Pons (tissue), 1 donor: ENCODE measurements at places on chromosomes 2 and 18.

DNA sequence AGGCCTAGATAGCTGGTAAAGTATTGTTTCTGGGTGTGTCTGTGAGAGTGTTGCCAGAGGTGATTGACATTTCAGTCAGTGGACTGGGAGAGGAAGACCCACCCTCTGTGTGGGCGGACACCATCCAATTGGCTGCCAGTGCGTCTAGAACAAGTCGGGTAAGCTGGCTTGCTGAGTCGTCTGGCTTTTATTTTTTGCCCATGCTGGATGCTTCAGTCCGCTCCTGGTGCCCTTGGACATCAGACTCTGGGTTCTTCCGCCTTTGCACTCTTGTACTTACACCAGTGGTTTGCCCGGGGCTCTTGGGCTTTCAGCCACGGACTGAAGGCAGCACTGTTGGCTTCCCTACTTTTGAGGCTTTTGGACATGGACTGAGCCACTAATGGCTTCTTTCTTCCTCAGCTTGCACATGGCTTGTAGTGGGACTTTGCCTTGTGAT lies 24.3 kb downstream of the DIS3L2 start:
- DNase-seq: no peak

DNA sequence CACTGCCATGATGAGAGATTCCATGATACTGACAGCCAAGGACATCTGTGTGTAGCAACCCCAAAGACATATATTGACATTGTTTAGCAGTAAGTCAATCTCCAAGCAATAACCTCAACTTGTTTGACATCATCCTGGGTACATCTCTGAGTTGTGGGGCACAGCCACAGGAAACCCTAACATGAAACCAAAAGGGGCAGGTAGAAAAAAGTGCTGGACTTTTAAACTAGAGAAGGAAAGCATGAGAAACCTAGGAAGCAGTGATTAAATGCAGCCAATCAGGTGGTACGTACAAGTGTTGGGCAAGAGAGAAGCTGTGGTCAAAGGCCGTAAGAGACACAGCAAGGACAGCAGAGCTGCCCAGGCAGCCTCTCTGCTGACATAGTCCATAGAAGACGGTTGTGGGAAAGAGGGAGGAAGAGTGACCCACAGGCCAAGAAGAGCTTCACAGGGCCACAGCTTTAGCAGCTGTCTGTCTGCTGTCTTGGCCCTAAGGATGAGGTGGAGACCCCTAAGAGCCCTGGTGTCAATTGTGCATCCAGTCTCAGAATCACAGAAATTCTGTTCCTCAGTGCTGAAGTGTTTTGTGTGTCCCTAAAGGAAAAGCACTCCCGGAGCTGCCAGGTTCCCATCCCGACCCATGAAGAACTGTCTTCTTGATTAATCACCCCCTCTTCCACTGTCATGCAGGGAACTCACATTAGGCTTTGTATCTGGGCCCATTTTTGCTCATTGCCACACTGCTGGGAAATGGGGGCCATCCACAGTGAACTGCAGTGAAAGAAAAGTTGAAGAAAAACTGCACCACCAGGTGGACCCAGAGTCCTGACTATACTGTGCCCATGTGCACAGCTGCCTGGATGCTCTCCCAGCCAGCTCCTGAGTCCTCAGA lies 25.4 kb upstream of the CHN1 start:
- no peak for DNase-seq

DNA sequence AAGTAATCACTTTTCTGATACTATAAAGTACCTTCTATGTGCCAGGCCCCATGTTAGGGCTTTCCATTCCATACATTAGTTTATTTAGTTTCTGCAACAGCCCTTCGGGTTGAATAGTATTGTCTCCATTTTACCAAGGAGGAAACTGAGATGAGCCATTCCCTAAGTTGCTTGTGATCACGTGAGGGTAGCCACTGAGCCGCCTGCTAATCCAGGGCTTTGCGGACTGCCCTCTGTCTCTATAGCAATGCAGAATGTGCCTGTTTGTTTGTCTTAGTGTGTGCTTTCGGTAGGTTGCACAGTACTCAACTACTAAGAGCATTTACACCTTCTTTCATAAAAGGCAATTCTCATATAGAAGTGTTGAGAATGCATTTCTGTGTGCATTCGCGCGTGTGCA lies 5.0 kb downstream of the EMILIN2 start:
- no peak for DNase-seq

GRCh38 chr18:48953104-48953706 lies 2.4 kb upstream of the SMAD7 start:
- no peak for DNase-seq

- no peak for DNase-seq
These were observed 20.3 kb upstream of the CYP1B1 start for GRCh38 chr2:38095996-38096861.

DNA sequence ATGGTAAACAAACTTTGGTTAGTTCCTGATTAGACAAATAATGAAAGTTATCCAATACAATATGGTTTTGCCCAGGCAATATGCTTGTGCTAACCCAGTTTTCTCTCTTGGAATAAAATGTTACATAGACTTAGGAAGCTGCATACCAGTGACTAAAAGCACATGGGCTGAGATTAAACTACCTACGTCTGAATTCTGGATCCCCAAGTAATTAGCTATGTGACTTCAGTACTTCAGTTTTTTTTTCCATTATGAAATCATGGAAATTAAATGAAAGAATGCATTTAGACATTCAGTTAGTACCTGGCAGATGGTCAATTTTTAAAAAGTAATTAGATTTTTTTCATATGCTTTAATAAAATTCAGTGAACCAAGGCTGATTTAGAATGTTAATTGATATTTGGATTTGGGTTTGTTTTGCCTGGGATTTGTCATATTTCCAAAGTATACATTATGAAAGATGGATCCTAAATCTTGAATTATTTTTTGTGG lies 213.9 kb downstream of the PTH2R start:
- DNase-seq: no peak

DNA sequence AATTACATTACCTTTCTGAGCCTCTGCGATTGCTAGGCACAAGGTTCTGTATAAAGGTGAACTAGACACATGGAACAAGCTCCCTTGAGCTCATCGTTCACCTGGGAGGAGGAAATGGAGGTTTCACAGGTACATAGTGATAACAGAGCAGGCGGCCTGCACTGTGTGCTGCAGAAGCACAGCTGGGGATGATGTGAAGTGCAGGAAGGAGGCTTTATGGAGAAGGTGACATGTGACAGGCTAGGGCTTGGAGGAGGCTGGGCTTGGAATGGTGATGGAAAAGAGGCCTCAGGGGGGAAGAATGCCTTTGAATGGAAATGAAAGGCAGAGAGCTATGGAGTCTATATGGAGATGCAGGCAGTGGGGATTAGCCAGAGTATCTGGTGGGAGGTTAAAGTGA lies 22.9 kb downstream of the MARCHF4 start:
- no peak for DNase-seq
